ENCODE measurements at places on chromosomes 2 and 18. TPM values are rescaled to one million over a fixed set of nuclear protein-coding genes. Genes with fewer than 3 reads are reported as not detected.

C2orf81 gene
- 1.2 TPM for polyA plus RNA-seq

SPP2 gene
- polyA plus RNA-seq = 0.30 TPM

AMER3 gene
- 0.03 TPM for polyA plus RNA-seq

CAD gene
- polyA plus RNA-seq = 29.3 TPM

SDC1 gene
- 105 TPM for polyA plus RNA-seq

RAPH1 gene
- polyA plus RNA-seq = 6.5 TPM

IWS1 gene
- 30.0 TPM for polyA plus RNA-seq

ASB18 gene
- not detected for polyA plus RNA-seq

SERPINB13 gene
- polyA plus RNA-seq = not detected

All from SK-N-SH (cell line).